Effector CD4-positive, alpha-beta T cell (primary cell): ENCODE measurements at places on chromosomes 3 and 15.
A peak's percentile ranks its signal among the peaks of the same experiment; 100 is the strongest.

DNA sequence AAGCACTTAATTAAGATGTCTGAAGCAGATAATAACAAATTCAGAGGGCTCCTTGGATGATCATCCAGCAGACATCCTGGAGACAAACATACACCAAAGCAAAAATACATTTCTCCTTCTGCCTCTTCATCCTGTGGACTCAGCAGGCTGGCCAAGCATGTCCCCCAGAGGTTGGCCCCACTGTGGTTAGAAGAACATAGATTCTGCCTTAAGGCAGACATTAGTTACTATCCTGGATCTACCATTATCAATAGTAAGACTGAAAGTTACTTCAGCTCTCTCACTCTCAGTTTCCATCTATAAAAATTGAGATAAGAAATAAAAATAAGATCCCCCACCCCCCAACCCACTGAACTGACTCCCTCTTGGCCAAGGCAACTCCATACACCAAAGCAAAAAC is 28.6 kb upstream of the TGFBR2 start:
- no peak for DNase-seq

DNA sequence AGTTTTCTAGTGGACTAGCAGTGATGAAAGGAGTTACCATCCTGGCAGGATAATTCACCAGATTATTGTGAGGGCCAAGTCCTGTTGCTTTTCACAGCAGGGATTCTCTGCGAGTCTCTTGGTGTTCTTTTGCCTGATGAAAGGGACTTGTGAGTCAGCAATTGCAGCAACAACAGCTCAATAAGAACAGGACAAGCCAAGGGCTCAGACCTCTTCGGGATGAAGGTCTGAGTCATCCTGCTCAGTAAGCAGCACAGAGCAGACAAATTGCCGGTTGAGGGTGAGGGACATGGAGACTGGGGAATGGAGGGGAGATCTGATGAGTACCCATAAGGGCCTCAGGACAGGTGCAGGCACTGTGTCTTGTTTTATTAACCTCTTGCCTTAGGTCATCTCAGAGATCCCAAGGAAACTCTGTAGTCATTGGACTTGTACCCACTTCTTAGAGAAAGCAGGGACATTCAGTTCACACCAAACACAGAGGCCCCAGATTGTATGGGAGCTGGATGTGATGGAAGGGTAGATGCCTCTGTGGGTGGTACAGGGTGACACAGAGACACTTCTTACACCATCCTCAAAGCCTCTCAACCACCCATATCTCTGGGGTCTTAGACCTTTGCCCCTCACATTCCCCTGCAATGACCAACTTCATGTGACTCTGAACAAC is 173.8 kb upstream of the TLE3 start:
- DNase-seq, result no peak

GRCh38 chr3:8455526-8456411 is 45.9 kb upstream of the LMCD1 start:
- DNase-seq, result no peak

DNA sequence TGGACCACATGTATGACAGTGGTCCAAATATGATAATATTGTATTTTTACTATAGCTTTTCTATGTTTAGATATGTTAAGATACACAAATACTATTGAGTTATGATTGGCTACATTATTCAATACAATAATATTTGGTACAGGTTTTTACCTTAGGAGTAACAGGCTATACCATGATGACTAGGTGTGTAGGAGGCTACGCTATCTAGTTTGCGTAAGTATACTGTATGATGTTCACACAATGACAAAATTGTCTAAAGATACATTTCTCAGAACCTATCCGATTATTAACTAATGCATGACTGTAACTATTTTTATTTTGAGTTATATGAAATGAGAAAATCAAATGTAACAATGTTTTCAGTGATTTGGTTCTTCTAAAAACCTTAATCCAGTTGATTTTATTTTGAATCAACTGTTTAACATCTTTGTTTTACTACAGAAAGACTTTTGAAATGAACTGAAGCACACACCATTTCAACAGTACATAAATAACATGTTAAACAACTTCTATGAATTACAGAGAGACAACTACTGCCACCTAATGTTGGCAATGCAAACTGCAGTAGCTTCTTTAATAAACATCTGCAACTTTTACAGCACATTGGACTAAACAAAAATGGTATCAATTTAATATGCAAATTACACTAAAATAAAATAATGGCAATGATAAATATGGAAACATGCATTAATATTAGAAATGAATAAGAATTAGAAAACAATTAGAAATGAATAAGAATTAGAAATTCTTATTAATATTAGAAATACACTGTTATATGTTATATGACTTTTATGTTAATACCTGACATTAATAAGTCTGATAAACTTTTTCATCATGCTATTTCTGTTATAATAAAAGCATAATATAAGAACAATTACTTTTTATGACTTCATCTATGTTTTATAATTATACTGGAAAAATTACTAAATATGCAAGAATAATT is 255.7 kb downstream of the MBNL1 start:
- peak; percentile 11 for DNase-seq

- no peak for DNase-seq
These were observed 231.7 kb downstream of the ARPP21 start for GRCh38 chr3:35871009-35871408.

DNA sequence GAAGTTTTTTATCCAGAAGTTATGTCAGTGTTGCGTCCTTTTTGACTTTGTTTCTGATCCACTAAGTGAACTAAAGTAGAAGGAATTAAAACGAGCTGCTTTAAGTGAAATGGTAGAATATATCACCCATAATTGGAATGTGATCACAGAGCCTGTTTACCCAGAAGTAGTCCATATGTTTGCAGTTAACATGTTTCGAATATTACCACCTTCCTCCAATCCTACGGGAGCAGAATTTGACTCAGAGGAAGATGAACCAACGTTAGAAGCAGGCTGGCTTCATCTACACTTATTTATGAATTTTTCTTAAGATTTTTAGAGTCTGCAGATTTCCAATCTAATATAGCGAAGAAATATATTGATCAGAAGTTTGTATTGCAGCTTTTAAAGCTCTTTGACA is 57.6 kb downstream of the DNAH1 start:
- no peak for DNase-seq

GRCh38 chr15:48721061-48721810 is 75.7 kb upstream of the FBN1 start:
- DNase-seq, result no peak

- DNase-seq, result no peak
These were observed 707.2 kb downstream of the NTRK3 start for GRCh38 chr15:87549296-87549695.

GRCh38 chr15:52609593-52609992 is 40.8 kb upstream of the ARPP19 start:
- no peak for DNase-seq

- no peak for DNase-seq
These were observed 1.2 kb downstream of the GPR15 start for GRCh38 chr3:98532709-98533571.

- DNase-seq, result no peak
These were observed 258.9 kb upstream of the CFAP20DC start for GRCh38 chr3:59308684-59309083.

- DNase-seq, result no peak
These were observed 61.6 kb upstream of the GATA2 start for GRCh38 chr3:128554465-128555097.

GRCh38 chr15:37788330-37788729 is 146.1 kb upstream of the TMCO5A start:
- DNase-seq, result no peak

DNA sequence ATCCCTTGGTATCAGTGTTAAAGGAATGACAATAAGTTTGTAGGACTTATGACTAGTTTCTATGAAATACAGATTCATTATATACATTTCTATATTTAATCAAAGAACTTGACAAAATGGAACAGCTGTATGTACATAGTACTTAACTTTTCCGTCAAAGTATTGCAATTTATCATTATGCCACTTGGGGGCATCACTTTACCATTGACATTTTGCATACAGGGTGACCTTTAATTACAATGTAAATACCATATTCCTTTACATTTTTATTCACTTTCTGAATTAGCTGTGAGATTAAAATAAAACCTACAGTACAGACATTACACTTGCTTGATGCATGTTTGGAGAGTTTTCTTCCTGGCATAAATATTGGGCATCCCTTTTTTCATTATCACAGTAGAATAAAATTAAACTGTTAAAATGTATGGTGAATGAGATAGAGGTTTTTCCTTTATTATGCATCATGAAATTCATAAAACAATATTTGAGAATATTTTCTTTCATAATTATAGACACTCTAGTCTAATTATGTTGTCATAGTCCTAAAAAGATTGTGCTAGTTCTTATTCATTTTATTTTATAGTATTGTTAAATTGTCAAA is 6.9 kb downstream of the NEK11 start:
- DNase-seq, result no peak

DNA sequence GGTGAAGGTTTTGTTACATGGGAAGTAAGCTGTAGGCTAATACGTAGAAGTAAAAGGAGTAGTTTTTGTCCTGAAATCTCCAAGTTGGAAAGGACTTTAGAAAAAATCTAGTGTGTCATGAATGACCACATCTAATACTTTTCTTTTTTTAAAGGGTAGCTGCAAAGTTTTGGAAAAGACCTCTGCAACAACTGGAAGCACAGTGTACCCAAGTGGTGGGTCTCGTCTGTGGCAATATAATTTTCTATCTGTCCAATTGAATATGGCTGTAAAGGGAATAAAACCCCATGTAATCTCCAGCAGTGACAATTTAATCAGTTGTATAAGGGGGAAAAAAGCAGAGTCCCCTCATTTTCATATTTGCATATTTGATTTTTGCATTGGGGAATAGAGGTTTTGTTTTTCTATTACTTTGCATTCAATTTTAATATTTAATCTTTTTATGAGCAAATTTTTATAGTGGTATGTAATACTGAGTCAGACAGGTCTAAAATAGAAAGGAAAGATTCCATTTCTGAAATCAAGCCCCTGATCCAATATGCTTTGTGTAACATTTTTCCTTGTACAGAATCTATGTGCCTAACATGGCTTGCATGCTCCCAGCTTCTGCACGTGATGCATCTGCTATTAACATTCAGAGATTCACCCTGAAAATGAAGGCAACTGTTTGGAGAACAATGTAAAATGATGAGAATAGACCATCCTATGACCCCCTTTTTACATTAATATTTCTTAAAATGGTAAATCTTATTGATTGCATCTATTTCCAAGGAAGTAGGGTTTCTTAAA is 531.4 kb downstream of the ZIC1 start:
- no peak for DNase-seq

GRCh38 chr3:150945226-150946032 is 27.1 kb downstream of the CLRN1 start:
- DNase-seq, result no peak

DNA sequence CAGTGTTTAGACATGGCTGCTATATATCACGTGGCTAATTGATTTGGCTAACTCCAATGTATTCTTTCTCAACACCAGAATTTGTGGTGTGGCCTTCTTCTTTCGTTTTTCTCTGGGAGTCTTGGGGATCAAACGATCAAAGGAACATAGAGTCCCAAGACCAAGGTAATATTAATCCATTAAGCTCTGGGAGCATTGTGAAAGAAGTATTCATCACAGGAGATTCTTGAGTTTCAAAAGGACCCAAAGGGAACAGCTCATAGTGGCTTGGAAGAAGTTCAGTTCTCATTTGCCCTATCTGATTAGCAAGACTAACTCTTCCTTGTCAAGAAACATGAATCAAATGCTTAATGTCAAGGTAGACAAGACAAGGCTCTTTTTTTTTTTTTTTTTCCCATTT is 32.9 kb upstream of the TICRR start:
- no peak for DNase-seq

GRCh38 chr3:10173926-10174435 is 9.3 kb downstream of the IRAK2 start:
- no peak for DNase-seq

DNA sequence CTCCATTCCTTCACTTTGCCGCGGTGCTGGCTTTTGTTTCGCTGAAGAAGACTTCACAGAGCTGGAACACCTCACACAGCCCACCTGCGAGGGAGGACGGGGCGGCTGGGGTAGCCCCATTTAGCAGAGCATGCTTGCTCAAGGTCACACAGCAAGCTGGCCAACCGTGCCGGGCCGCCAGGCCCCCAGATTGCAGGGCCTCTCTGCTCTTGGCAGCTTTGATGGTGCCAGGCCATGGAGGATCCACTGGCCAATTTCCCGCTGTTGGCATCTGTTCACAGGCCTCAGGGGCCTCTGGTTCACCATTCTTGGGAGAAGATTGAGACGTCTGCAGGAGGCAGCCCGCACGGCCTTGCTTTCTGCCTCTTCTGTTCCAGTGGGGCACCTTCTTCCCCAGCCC is 77.9 kb upstream of the LINGO1 start:
- no peak for DNase-seq

- DNase-seq, result no peak
These were observed 2.9 kb downstream of the SHOX2 start for GRCh38 chr3:158103081-158103886.

DNA sequence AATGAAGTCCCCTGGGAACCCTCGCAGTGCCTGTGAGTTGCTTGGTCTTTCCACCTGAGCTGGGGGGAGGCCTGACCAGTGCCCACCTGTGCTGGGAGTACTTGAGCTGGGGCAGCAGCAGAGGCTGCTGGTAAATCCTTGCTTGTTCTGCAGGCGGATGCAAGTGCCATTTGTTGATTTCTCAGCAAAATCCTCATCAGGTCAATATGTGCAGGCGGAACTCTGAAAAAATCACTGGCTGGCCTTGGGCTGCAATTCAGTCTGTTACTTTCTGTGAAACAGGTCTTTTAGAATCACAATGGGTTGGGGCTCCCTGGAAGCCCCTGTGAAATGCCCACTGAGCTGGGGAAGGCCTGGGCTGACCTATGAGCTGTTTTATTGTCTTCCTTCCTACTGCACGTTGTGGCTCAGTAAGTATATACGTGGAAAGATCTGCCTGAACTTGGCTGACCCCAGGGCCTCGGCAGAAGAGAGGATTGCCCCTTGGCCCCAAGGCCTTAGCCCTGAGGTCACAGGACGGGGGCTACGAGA is 182.0 kb upstream of the RGMA start:
- DNase-seq, result no peak

DNA sequence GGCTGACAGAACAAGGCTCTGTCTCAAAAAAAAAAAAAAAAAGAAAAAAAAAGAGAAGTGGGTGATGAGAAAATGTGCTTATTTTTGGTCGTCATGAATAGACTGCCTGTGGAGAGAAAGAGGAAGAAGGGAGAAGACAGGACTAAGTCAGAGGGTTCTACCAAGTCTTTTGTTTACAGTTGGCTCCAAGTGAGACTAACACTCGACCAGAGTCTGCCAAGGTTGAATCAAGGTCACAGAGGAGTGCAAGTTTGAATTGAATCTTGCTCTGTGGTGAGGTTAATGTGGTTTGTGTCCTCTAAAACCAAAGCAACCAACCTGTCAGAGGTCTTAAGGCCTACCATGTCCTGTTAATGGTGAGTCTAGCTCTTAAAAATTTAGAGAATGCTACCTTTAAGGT is 334.1 kb upstream of the GRM7 start:
- DNase-seq, result no peak

DNA sequence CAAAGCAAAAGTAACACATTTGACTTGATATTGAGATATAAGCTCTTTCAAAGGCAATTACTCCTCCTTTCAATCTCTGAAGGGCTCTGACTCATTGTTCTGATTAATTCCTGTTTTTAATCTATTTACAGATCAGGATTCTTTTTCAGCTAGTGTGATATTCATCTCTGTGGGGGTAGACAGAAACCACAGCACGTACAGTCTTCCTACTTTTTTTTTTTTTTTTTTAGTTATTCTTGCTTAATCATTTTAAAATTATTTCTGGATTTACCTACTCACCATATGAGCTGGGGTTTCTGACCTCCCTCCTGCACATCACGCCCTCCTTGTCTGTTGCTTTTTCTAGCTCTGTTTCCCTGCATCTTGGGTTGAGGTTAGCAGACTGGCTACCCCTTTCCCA is 1.4 kb downstream of the CNTN3 start:
- no peak for DNase-seq

- no peak for DNase-seq
These were observed 48.1 kb downstream of the ADAM10 start for GRCh38 chr15:58701376-58701775.
